Activated CD4-positive, alpha-beta T cell treated with anti-CD3 and anti-CD28 coated beads for 1 hour (primary cell): ENCODE measurements at places on chromosomes 5 and 9.

DNA sequence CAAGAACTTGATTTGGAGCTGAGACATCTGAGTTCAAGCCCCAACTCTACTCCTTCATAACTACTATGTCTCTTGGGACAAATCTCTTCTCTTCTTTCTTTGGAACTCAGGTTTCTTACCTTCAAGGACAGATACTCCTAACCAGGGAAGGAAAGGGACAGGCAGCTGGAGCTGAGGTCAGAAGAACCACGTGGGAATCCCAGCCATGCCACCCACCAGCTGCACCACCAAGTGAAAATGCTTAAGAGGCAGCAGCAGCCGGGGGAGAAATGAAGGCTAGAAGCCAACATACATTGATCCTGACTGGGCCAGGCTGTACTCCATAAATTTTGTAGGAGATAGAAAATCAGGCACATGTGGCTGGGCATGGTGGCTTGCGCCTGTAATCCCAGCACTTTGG lies 9.6 kb upstream of the OR5C1 start:
- no peak for DNase-seq

DNA sequence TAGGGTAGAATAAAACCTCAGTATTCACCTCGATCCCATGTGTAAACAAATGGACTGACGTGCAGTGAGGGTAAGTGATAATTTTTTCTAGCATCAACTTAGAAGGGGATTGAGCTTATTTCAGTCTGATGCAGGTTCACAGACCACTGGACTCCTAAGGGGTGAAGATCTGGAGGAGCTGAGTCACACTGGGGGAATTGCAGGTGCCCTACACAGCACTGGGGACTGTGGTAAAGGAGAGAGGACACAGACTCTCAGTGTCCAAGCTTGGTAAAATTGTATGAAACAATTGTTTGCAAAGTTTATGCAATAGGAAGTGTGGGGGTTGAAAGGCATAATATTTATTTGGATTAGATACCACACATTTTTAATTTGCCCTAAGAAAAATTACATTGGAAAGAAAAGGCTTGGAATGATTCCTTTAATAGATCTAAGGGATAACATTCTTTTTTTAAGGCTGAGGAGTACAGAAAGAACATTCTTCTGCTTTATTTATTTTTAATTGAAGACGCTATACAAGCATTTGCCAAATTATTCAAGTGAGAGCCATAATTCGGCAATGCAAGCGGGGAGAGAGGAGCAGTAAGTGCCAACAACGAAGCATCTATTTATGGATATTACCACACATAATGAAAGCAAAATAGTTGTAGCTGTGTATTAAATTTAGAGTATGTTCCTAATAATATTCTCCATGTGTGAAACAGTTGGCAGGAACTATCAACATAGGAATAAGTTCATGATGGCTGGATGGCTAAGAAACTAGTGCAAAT lies 766.9 kb upstream of the ADAMTS16 start:
- DNase-seq, result no peak

DNA sequence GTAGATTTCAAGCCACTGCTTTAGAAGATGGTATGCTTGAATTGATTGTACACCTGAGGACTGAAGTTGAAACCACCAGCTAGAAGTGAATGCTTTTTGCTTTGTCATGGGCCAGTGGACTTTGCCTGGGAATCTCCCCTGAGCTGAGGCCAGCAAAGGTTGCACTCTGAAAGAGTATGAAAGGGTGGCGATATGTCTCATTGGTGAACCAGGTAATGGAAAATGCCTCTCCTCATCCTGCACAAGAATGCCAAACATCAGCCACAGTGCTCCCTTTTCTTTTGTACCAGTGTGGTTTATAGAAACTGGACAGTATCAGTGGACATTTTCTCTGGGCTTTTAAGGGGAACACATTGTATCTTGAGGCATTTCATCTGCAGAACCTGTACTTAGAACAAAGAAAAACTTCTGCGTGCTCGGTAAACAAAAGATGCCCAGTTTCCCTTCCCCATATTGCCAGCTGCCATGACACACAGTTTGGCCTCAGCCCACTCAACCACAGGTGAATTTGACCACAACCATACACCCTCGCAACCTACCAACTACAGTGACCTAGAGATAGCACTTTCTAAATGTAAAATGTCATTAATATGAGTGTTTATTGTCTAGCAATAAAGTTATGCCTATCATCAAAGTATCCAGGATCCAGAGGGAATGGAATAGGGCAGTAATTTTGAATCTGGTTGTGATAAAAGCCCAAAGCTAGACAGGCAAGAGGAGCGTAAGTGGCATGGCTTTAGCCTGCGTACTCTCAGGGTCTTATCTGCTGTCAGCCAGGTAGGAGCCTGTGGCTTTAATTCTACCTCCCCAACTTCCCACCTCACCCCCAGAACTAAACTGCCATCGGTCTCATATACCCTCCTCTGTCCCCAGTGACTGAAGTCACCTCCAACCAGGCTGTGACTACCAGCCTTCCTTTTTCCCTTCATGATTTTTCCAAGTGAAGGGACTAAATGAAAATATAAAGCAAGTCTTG lies 79.5 kb upstream of the LHFPL2 start:
- DNase-seq, result no peak

DNA sequence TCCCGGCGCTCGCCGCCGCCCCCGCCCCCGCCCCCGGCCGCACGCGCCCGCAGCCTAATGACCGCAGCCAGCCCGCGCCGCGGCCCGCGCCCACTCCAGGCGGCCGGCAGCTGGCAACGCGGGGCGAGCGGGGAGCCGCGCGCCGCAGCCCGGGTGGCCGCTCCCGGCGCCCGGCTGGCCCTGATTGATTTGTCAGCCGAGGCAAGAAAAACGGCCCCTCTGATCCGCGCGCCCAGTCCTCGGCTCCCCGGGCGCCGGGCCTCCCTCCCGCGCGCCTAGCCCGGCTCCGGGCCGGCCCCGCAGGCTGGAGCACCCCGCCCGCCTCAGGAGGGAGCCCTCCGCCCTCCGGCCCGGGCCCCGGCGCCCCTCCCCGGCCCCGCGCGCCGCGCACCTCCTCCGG lies 11.9 kb upstream of the LHX2 start:
- DNase-seq, result no peak

- DNase-seq, result no peak
Observed at GRCh38 chr5:140221697-140222223, 46.8 kb downstream of the CYSTM1 start.

DNA sequence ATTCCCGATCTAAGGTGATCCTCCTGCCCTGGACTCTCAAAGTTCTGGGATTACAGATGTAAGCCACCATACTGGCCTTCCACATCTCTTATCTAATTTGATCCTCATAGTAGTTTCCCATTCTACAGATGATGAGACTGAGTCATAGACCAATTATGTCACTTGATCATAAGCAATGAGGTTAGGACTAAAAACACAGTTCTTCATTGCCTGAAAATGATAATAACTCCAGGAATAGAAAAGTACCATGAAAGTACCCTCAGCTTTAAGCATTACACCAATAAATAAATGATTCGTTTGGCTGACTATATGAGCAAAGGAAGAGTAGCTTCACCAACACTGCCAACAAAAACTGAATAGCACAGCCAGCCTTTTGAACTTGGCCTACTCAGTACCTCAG lies 389.5 kb downstream of the ACTL7B start:
- DNase-seq, result no peak

DNA sequence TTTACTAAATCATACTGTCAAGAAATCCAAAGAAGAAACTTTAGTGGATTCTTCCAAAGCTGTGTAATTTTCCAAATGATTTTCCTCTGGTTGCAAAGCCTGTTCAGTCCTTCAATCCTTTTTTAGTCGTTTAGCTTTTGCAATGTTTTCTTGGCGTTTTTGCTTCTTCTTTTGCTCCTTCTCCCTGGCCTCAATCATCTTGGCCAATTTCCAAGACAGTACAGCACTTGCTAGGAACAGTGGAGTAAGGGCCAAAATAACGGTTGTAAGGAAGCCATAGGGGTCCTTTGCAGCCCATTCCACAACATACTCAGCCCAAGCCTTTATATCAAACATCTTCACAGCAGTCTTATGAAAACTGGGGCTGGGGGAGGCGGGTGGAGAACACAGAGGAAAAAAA lies 2.4 kb downstream of the SMIM15 start:
- DNase-seq, result no peak

DNA sequence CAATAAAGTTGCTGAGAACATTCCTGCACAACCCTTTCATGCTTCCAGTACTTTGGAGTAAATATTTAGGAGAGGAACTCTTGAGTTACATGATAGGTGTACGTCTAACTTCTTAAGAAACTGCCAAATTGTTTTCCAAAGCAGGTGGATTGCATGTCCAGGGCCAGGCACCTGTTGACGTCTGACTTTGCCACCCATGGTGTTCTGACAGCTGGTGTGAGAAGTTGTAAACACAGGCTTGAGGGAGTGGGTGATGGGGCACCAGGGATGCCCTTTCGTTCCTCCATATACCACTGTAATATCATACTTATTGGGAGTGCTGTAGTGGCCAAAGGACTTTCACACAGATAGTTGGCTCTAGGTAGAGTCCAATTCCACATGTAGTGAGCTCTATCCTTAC lies 352.1 kb downstream of the GADD45G start:
- DNase-seq, result no peak

GRCh38 chr5:174291-174600 lies 17.0 kb upstream of the LRRC14B start:
- no peak for DNase-seq

DNA sequence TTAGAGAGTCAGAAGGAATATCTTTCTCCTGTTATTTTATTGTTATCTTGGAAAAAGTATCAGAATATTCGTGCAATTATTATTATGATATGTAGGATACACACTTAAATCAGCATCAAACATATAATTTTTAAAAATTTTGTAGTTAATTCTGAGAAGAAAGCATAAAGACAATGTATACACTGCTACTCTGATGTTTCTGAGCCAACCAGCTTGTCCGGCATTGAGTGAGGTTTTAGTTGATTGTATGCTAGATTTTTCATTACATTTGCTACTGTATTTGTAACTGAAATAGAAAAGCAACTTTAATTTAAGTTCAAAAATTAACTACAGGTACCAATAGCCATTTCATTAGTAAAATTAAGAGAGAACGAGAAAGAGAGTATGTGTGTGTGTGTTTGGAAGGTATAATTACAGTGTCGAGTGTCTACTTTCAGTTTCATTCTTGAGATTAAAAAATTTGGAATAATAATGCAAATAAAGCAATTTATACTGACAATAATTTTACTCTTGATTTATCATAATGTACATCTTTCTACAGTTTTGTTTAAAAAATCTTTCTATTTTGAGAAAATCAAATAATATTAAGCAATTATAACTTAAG lies 160.4 kb upstream of the CDH12 start:
- DNase-seq, result no peak

- DNase-seq, result no peak
Observed at GRCh38 chr9:6907772-6908381, 150.1 kb downstream of the KDM4C start.

- DNase-seq, result no peak
Observed at GRCh38 chr9:84750152-84750865, 80.8 kb downstream of the NTRK2 start.

DNA sequence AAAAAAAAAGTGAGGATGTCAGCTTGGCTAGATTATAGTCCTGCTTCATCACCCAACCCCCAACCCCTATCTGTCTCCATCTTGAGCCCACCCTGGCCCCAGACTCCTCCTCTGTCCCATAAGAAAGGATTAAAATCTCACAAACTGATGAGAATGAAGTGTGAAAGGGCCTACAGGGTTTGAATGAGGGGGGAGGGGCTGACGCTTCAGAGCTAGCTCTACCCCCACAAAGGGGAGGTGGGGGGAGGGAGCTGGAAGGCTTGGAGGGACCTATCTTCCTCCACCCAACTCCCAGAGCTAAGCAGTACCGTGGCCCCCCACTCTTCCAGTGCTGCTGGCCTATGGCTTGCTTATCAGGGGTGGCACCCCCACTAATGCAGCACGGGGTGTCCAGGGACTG lies 43.7 kb upstream of the HAND1 start:
- DNase-seq, result no peak

- no peak for DNase-seq
Observed at GRCh38 chr5:74054139-74054538, 428.1 kb downstream of the ARHGEF28 start.

GRCh38 chr5:32990593-32991420 lies 279.7 kb downstream of the NPR3 start:
- DNase-seq, result no peak

- DNase-seq, result no peak
Observed at GRCh38 chr9:121700165-121700831, 48.9 kb downstream of the DAB2IP start.

GRCh38 chr5:98656125-98656795 lies 117.2 kb upstream of the RGMB start:
- DNase-seq, result no peak
